Sigmoid colon (tissue), 7 donors: ENCODE measurements at places on chromosomes 5 and 9. TPM values are rescaled to one million over a fixed set of nuclear protein-coding genes. Genes with fewer than 3 reads are reported as not detected.

GRCh38 chr5:91357012-91357634 lies 26.0 kb downstream of the ARRDC3 start:
- H3K27me3 ChIP-seq, result no peaks in the 10 kb centered on the region
- no peaks in the 10 kb centered on the region for H3K4me1 ChIP-seq
- DNase-seq, result no peak
- H3K27ac ChIP-seq, result no peak overlapping the region

DNA sequence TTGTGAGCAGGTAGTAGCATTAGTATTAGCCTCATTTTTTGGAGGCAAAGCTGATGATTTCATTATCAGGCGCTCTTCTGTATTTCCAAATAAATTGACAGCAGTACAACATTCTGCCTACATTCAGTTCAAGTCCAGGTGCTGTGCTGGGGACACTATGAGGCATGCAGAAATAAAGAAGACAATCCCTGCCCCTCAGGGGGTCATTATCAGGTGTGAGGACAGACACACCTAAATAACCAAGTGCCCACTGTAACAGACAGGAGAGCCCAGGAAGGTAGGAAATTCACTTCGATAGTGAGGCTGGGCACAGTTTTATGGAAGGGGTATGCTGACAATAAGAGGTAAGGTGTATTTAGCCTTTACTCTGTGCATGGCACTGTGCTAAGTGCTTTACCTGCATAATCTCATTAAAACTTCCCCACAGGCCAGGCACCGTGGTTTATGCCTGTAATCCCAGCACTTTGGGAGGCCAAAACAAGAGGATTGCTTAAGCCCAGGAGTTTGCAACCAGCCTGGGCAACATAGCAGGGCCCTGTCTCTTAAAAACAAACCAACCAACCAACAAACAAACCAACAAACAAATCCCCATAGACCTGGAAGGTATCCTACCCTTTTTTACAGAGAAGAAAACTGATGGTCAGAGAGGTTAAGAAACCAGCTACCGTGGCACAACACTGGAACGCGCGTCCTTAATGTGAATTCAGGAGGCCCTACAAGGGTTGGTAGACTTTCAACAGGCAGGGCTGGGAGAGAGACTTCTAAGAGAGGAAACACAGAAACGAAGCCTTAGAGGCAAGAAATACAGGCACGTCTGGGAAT lies 17.5 kb upstream of the GPX3 start:
- no peaks in the 10 kb centered on the region for H3K36me3 ChIP-seq
- no peaks in the 10 kb centered on the region for H3K27me3 ChIP-seq
- H3K27ac ChIP-seq, result peak overlapping the region; percentile 78
- H3K4me1 ChIP-seq, result peaks cover 35% of the 10 kb centered on the region
- H3K4me3 ChIP-seq, result no peak overlapping the region
- no peak for DNase-seq

DNA sequence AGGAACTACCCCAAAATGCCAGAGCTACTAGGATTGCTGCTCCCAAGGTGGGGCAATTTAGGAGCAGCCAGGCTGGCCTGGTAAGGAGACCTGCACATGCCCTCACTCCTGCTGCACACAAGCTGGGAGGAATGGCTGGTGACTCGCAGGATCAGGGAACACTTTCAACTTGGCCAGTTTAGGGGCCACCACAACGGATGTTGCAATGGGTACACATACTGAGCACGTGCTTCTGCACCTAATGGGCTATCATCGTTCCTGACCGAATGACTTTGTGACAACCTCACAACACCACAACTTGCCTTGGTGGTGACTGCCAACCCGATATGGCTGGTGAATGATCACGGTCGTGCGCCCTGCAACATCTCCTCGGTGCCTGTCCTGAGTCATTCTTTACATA lies 172.0 kb downstream of the ROR2 start:
- no peaks in the 10 kb centered on the region for H3K27me3 ChIP-seq
- no peaks in the 10 kb centered on the region for H3K36me3 ChIP-seq
- H3K27ac ChIP-seq, result no peak overlapping the region
- peak; percentile 54 for DNase-seq
- H3K4me3 ChIP-seq, result no peak overlapping the region

GRCh38 chr9:86515221-86515620 lies 161.0 kb upstream of the TUT7 start:
- no peak overlapping the region for H3K27ac ChIP-seq
- peaks cover 49% of the 10 kb centered on the region for H3K4me1 ChIP-seq
- H3K27me3 ChIP-seq, result no peaks in the 10 kb centered on the region
- no peak overlapping the region for H3K4me3 ChIP-seq
- H3K36me3 ChIP-seq, result no peaks in the 10 kb centered on the region

- no peak for DNase-seq
- H3K4me1 ChIP-seq, result no peaks in the 10 kb centered on the region
- no peaks in the 10 kb centered on the region for H3K36me3 ChIP-seq
- H3K27me3 ChIP-seq, result no peaks in the 10 kb centered on the region
Measured at GRCh38 chr5:168860503-168860902, 281.3 kb upstream of the PANK3 start.

GRCh38 chr5:165201369-165201768 lies 1696.0 kb downstream of the MAT2B start:
- H3K27ac ChIP-seq, result no peak overlapping the region
- DNase-seq, result no peak
- H3K4me3 ChIP-seq, result no peak overlapping the region
- no peaks in the 10 kb centered on the region for H3K4me1 ChIP-seq

DNA sequence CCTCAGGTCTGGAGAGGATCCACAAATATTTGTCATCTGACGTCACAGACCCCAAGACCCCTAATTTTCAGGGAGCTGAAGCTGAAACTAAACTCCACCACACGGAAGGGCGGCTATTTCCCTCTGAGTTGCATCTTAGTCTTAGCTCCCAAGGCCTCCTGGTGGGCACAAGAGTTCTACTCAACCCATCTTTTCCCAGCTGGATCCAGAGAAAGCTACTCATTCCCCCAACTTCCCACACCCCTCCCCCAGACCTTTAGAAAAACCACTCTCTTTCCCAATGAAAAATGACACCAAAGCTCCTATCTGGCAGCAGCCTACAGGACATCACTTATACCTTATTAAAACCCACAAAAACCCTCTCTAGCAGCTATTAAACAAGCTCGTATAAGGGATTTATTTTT lies 67.1 kb upstream of the SLC1A1 start:
- no peaks in the 10 kb centered on the region for H3K36me3 ChIP-seq
- no peaks in the 10 kb centered on the region for H3K4me1 ChIP-seq
- H3K27ac ChIP-seq, result no peak overlapping the region
- no peak overlapping the region for H3K4me3 ChIP-seq
- no peak for DNase-seq

DNA sequence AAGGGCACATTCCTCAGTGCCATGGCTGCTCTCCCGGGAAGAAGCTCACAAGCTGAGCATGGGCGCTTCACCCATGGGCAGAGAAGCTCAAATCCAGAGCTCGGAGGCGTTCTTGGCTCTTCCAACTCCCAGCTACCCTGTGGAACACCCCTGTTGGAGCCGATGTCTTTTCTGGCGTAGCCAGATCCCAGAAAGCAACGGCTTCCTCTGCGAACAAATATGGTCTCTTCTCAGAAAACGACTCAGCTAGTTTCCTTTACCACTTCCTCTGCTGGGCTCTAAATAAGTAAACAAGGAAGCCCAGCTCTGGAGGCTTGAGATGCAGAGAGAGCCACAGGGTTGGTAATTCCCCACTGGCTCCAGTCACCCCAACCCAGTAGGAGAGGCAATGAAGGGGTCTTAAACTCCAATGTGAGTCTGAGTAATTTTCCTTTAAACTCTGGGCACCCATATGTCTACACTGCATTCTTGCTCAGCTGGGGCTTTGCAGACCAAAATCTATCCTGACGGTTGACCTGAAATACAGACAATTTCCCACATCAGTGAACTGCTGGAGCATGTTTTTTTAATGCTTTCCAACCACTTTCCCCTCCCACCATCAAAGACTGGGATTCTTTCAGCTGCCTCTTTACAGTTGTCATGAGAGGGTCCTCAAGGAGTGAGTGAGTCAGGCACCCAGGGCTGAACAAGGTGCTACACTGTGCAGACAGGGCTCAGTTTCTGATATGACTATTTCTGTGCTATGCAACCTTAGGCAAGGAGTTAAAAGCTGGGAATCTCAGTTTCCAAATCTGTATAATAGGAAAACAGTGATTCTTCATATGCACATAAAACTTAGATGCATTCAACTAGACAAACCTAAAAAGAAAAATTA lies at the start of gene LCP2:
LCP2 (minus strand) TSS at position 189 of the 874 bp plus-strand sequence; CDS start at position 23, 166 bp downstream.
- DNase-seq, result peak; percentile 59
- H3K36me3 ChIP-seq, result no peaks in the 10 kb centered on the region
- peaks cover 7% of the 10 kb centered on the region for H3K4me1 ChIP-seq
- no peak within 1 kb of the TSS for H3K4me3 ChIP-seq

- no peaks in the 10 kb centered on the region for H3K4me1 ChIP-seq
- H3K36me3 ChIP-seq, result no peaks in the 10 kb centered on the region
- DNase-seq, result no peak
- no peaks in the 10 kb centered on the region for H3K27me3 ChIP-seq
- H3K27ac ChIP-seq, result no peak overlapping the region
Measured at GRCh38 chr5:127305493-127305892, 14.9 kb downstream of the MEGF10 start.

- no peak overlapping the region for H3K27ac ChIP-seq
- no peaks in the 10 kb centered on the region for H3K27me3 ChIP-seq
- DNase-seq, result no peak
- no peak overlapping the region for H3K4me3 ChIP-seq
- no peaks in the 10 kb centered on the region for H3K36me3 ChIP-seq
- peaks cover 2% of the 10 kb centered on the region for H3K4me1 ChIP-seq
Measured at GRCh38 chr9:4746278-4747030, 5.5 kb upstream of the AK3 start.

GRCh38 chr9:3957306-3957705 lies 342.6 kb downstream of the GLIS3 start:
- no peak for DNase-seq
- H3K4me1 ChIP-seq, result no peaks in the 10 kb centered on the region
- H3K4me3 ChIP-seq, result no peak overlapping the region
- H3K36me3 ChIP-seq, result no peaks in the 10 kb centered on the region

GRCh38 chr5:6273090-6273735 lies 105.1 kb downstream of the MED10 start:
- H3K4me3 ChIP-seq, result no peak overlapping the region
- H3K27me3 ChIP-seq, result no peaks in the 10 kb centered on the region
- no peak for DNase-seq
- no peaks in the 10 kb centered on the region for H3K4me1 ChIP-seq
- H3K36me3 ChIP-seq, result no peaks in the 10 kb centered on the region

GRCh38 chr5:180803181-180804128 lies 849 bp upstream of the MGAT1 start:
- H3K36me3 ChIP-seq, result peaks cover 16% of the 10 kb centered on the region
- DNase-seq, result peak; percentile 82
- H3K27ac ChIP-seq, result peak overlapping the region; percentile 97
- H3K4me1 ChIP-seq, result peaks cover 91% of the 10 kb centered on the region

- no peaks in the 10 kb centered on the region for H3K27me3 ChIP-seq
- no peak overlapping the region for H3K4me3 ChIP-seq
- H3K27ac ChIP-seq, result peak overlapping the region; percentile 24
- no peaks in the 10 kb centered on the region for H3K36me3 ChIP-seq
- peaks cover 6% of the 10 kb centered on the region for H3K4me1 ChIP-seq
Measured at GRCh38 chr5:67215519-67216471, 19.2 kb upstream of the CD180 start.

- DNase-seq, result no peak
- H3K27ac ChIP-seq, result no peak overlapping the region
- no peak overlapping the region for H3K4me3 ChIP-seq
- no peaks in the 10 kb centered on the region for H3K4me1 ChIP-seq
Measured at GRCh38 chr9:4922730-4923129, 62.3 kb upstream of the JAK2 start.

DNA sequence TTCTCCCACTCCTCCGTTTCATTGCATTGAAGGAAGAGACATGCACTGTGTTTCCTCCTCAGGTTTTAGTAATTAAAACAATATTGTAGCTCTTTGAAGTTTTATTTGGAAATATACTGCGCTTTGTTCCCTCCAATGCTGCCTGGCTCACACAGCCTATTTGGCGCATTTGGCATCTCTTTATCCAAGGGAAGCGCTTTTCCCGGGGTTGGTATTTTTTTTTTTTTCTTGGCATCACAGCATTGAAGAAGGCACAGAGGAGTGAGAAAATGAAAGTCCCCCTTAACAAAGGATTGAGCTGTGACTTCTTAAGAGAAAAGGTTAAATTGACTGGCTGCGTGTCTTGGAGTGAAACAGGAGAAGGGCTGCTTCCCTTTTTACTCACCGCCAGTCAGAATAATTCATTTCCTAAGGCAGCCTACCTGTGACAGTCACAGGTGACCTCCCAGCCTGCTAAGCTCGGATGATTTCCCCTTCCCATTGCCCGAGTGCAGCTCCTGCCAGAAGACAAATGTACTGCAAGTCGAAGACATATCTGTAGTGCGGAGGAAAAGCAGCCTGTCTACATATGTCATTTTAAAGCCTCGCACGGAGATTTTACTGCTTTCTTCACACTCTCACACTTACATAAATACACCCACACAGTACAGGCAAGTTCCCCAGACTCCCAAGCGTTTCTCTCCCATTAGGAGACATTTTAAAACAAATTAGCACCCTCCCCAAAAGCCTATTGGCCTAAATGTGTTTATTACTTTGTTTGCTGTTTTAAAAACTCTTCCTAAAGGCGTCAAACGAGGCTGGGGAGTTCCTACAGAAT lies 665.5 kb upstream of the ZNF608 start:
- peak overlapping the region; percentile 84 for H3K27ac ChIP-seq
- DNase-seq, result peak; percentile 59
- peak overlapping the region; percentile 21 for H3K4me3 ChIP-seq

GRCh38 chr5:83035373-83036100 lies 41.7 kb downstream of the TMEM167A start:
- H3K36me3 ChIP-seq, result no peaks in the 10 kb centered on the region
- no peaks in the 10 kb centered on the region for H3K27me3 ChIP-seq
- no peak overlapping the region for H3K27ac ChIP-seq
- no peak overlapping the region for H3K4me3 ChIP-seq
- no peaks in the 10 kb centered on the region for H3K4me1 ChIP-seq

GRCh38 chr5:178418471-178419010 lies 171.7 kb downstream of the COL23A1 start:
- H3K4me1 ChIP-seq, result no peaks in the 10 kb centered on the region
- peak; percentile 42 for DNase-seq
- H3K27ac ChIP-seq, result no peak overlapping the region
- H3K27me3 ChIP-seq, result no peaks in the 10 kb centered on the region

DNA sequence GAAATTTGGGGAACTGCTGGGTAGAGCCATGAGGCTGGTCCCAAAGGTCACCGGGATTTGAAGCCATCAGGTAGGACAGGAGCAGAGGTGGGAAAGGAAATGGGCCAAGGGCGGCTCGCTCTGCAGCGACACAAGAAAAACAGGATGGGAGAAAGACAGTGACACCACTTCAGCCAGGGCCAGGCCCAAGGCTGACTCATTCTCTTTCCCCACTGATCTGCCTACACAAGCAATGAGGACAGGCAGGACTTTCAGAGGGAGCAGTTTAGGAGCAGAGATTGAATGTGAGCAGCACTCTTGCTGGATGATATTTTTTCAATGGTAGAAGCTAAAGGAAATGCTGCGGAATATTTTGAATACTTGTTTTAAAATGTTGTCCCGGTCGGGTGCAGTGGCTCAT lies 3.5 kb downstream of the RUFY1 start:
- peaks cover 47% of the 10 kb centered on the region for H3K4me1 ChIP-seq
- no peaks in the 10 kb centered on the region for H3K27me3 ChIP-seq
- no peak for DNase-seq
- H3K27ac ChIP-seq, result peak overlapping the region; percentile 15

Gene SURF2
- 19.9 TPM for polyA plus RNA-seq

Gene ADAMTS13
- polyA plus RNA-seq, result 0.60 TPM

Gene GZMA
- polyA plus RNA-seq, result 15.0 TPM

Gene FIBCD1
- 11.6 TPM for polyA plus RNA-seq

Gene SLCO6A1
- not detected for polyA plus RNA-seq

Gene CENPP
- polyA plus RNA-seq, result 0.60 TPM
